ENCODE measurements at places on chromosomes 6 and 20. TPM values are rescaled to one million over a fixed set of nuclear protein-coding genes. Genes with fewer than 3 reads are reported as not detected.

CST4 gene
- total RNA-seq: not detected

PGC gene
- 1,050 TPM for total RNA-seq

PRICKLE4 gene
- total RNA-seq: 14.2 TPM

- DNase-seq: no peak
- peaks cover 5% of the 10 kb centered on the region for H3K27me3 ChIP-seq
- H3K4me3 ChIP-seq: no peak overlapping the region
Observed at GRCh38 chr20:58585753-58586540, 65.1 kb upstream of the STX16 start.

DNA sequence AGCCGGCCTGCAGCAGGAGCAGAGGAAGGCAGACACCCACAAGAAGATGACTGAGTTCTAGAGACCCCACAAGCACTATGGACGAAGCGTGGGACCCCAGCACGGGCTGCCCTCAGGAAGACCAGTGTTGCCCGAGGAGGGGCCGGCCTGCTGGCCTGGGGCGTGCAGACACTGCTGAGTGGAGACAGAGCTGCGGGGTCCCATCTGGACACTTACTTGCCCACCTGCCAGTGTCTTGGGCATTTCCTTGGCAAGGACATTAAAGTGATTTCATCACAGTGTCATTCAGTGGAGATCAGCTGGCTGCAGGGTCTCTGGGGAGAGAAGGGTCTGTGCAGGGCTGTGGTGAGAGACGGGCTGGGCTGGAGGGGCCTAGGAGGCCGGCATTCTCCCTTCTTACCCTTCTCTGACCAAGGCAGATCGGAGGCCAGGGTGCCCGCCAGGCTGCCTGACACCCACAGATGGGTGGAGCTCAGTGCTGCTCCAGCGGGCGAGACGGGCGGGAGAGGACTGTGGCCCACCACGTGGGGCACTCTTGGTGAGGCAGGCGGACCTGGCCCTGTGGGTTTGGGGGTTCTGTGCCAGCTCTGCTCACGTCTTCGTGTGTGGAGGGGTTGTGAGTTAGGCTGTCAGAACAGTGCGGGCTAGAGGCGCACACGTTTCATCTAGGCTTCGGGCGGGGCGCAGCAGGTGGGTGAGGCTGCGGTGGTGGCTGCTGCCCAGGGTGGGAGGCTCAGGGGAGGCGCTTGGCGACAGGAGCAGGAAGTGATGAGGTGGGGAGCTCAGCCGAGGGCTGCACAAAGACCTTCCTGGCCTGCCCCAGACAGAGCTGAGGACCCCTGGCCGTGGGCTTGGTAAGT lies at the start of gene LIME1:
Gene LIME1, plus strand, starts transcription at position 806 of the 860 bp plus-strand sequence. CDS start 886 bp downstream, outside the sequence.
- H3K27ac ChIP-seq: peak within 1 kb of the TSS; percentile 30
- peak within 1 kb of the TSS; percentile 61 for H3K4me3 ChIP-seq
- no peaks in the 10 kb centered on the region for H3K27me3 ChIP-seq
- peak; percentile 69 for DNase-seq
- H3K36me3 ChIP-seq: peaks cover 27% of the 10 kb centered on the region

GRCh38 chr6:35318196-35319171 lies 20.9 kb downstream of the DEF6 start:
- peak; percentile 87 for DNase-seq
- peaks cover 9% of the 10 kb centered on the region for H3K4me1 ChIP-seq
- H3K27me3 ChIP-seq: no peaks in the 10 kb centered on the region
- H3K27ac ChIP-seq: no peak overlapping the region
- peaks cover 20% of the 10 kb centered on the region for H3K36me3 ChIP-seq
- H3K4me3 ChIP-seq: peak overlapping the region; percentile 46

DNA sequence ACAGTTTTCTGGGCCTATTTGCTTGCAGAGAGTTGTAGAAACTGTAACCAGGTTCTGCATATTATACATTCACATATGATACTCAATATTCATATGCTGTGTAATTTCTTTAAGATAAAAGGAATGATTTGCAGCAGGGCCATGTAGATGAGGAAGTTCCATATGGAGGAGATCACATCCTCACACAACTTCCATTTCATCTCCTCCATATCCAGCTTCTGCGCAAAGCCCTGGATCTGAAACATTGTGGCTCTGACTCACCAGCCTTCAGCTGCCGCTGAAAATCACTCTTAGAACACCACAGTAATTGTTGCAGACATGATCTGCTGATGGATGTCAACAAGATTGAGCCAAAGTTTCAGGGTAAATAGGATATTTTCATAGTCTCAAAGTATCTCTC lies 57.7 kb downstream of the PXDC1 start:
- no peaks in the 10 kb centered on the region for H3K27me3 ChIP-seq
- H3K4me3 ChIP-seq: no peak overlapping the region
- no peaks in the 10 kb centered on the region for H3K4me1 ChIP-seq
- no peak overlapping the region for H3K27ac ChIP-seq

Measured in upper lobe of right lung (tissue), 1 donor.